ENCODE measurements at places on chromosomes 6 and 20.

- no peak for DNase-seq
Observed at GRCh38 chr6:33797626-33798342, 6.0 kb downstream of the MLN start.

GRCh38 chr6:132780770-132781371 is 17.6 kb downstream of the SLC18B1 start:
- DNase-seq: no peak

DNA sequence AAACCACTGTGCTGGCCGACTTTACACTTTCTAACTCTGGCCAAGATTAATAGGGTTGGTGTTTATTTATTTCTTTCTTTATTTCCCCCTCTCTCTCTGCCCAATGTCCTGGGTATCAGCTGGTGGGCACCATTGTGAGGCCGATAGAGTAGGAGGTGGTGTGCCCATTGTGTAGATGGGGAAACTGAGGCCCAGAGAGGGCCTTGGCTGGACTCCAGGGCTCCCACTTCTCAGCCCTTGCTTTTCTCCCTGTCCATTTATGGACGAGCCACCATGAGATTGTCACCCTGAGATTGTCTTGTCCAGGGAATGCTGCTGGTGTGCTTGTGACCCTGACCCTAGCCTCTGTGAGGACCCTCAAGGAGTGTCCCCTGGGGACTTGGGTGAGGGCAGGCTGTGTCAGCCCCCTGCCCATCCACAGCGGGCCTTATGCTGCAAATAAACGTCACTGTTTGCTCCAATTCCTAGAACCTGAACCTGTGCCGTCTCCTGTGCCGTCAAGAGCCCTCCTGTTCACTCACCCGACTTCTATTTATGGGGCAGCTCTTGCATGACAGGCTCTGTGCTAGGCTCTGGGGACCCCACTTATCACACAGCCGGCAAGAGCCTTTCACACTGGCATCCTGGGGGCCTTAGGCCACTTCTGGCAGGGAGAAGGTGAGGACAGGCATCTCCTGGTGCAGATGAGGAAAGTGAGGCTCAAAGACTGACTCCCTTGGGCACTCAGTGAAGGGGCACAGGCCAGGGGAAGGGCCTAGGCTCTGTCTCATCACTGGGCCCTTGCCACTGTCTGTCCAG is 24.8 kb downstream of the SUN5 start:
- DNase-seq: no peak

GRCh38 chr6:159998538-159998937 is 29.7 kb downstream of the IGF2R start:
- no peak for DNase-seq

GRCh38 chr6:131688286-131688685 is 12.9 kb downstream of the OR2A4 start:
- no peak for DNase-seq

GRCh38 chr6:12363651-12364381 is 73.7 kb downstream of the EDN1 start:
- no peak for DNase-seq

DNA sequence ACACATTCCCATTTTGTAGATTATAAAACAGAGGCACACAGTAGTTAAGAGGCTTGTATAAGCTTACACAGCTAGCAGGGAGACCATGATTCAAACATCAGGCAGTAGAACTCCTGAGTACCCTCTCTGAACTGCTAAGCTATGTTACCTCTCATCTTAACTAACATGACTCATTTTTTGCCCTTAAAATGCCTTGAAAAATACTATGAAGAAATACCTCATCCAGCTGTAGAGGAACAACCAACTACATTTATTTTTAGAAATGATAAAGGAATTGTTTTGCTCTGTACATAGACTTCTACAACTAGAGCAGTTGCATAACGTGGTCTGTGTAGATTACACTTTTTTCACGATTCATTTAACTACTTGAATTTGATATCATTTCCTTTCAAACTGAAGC is 102.1 kb downstream of the FLRT3 start:
- no peak for DNase-seq

DNA sequence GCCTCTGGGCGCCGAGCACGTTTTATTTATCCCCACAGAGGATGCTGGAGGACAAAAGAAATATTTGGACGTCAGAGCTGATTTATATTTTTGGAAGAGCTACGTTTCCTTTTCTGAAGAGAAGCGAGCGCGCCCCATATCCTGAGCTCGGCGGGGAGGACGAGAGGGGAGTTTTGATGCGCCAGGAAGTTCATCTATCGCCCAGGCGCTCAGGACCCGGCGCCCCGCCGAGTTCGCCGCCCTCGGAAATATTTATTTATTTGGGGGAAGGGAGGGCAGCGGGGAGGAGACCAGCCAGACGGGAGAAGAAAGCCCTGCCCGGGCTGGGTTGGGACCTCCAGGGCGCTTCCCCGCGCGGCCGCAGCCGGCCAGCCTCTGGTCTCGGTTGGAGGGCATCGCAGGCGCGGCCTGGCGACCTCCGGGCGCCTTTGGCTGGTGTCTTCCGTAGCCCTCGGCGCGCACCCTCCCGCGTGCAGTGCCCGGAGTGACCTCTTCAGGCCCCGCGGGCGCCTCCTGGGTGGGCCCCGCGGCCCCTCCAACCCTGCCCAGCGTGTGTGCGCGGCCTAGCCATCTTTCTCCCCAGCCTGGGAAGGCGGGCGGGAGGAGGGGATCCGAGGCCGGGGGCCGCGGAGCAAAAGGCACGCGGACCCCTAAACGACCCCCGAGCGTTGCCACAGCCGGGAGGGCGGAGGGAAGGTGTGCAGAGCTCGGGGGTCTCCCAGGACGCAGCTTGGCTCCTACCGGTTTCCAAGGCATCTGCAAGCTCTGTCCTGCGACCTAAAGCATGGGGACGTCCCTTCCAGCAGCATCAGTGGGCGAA is 5.4 kb upstream of the FOXF2 start:
- DNase-seq: no peak

- DNase-seq: no peak
Observed at GRCh38 chr6:167294241-167294640, 3.1 kb downstream of the UNC93A start.

GRCh38 chr20:38270869-38271605 is 10.5 kb upstream of the KIAA1755 start:
- no peak for DNase-seq

DNA sequence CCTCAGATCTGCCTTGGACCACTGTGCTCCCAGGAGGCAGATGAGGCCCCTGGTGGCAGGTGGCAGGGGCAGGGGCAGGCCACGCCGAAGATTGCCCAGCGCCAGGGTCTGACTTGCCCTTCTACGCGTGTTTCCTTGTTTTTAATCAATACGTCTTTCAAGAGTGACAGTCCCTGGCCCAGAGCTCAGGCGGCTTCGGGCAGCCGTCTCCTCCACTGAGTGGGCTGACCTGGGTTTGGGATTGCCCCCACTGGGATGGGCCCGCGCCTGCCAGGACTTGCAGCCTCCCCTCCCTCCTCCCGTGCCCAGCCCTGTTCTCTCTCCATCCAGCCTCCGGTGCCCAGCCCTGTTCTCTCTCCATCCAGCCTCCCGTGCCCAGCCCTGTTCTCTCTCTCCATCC is 21.2 kb downstream of the FRMD1 start:
- DNase-seq: no peak

- DNase-seq: no peak
Observed at GRCh38 chr20:33814238-33814712, 3.1 kb downstream of the CHMP4B start.

- DNase-seq: no peak
Observed at GRCh38 chr6:143400258-143401067, 50.0 kb downstream of the ADAT2 start.

- DNase-seq: no peak
Observed at GRCh38 chr6:168385037-168385759, 55.8 kb upstream of the SMOC2 start.

DNA sequence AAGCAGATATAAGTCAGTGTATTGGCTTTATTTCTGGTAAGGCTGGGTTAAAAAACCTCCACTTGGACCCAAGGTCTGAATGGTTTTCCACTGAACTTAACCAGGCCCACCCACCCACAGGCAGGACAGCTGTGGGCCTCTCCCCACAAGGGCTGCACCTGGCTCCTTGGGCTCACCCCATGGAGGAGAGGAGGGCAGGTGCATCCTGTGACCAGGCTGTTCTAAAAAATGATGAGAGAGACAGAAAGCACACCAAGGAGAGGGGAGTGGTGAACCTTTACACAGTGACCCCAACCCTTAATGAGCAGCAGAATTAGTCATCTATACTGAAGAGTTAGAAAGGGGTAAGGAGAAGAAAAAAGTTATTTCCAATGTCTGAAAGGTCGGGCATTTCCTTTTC is 34.5 kb upstream of the DUSP22 start:
- DNase-seq: no peak

DNA sequence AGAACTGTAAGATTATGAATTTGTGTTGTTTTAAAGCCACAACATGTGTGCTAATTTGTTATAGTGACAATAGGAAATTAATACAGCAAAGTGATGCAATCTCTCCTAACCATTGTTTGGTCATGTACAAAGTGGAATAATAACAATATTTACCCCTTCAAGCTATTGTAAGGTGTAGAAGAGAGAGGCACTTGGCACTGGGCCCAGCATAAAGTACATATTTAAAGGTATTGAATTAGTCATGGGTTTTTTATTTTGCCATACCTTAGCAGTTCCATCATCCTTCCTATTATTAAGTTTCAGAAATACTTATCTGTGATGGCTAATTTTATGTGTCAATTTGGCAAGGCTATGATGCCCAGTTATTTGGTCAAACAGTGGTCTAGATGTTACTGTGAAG is 322.4 kb upstream of the TSHZ2 start:
- DNase-seq: no peak

DNA sequence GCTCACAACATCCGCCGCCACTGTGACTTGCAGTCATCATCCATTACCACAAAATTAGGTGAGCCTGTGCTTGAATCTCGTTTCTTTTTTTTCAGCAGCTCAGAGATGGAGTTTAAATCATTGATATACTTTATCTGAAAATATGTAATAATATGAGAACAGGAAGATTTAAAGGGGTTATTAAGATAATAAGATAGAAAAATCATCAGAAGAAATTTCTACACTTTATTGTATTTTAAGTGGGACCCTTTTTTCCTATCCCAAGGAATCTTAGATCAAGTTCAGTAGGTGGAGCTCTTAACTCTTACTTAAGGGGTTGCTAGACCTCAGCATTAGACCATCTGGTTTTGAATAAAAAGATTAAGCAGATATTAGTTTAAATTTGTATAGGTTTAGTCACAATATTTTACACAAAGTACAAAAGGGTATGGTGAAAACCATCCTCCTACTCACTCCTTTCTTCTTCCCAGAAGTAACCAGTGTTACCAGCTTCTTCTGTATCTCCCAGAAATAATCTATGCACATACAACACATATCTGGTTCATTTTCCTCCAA is 9.4 kb upstream of the NCOA7 start:
- peak; percentile 25 for DNase-seq

- DNase-seq: no peak
Observed at GRCh38 chr6:112203577-112204349, 50.6 kb downstream of the LAMA4 start.

DNA sequence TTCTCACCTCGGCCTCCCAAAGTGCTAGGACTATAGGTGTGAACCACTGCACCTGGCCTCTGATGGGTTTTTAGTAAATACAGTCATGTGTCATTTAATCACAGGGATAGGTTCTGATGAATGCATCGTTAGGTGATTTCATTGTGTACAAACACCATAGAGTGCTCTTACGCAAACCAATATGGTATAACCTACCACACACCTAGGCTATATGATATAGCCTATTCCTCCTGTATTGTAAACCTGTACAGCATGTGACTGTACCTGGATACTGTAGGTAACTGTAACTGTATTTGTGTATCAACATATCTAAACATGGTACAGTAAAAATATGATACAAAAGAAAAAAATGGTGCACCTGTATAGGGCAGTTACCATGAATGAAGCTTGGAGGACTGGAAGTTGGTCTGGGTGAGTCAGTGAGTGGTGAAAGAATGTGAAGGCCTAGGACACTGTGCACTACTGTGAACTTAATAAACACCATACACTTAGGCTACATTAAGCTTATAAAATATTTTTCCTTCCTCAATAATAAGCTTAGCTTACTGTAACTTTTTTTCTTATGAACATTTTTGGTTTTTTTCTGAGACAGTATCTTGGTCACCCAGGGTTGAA is 10.0 kb downstream of the BICRAL start:
- no peak for DNase-seq

DNA sequence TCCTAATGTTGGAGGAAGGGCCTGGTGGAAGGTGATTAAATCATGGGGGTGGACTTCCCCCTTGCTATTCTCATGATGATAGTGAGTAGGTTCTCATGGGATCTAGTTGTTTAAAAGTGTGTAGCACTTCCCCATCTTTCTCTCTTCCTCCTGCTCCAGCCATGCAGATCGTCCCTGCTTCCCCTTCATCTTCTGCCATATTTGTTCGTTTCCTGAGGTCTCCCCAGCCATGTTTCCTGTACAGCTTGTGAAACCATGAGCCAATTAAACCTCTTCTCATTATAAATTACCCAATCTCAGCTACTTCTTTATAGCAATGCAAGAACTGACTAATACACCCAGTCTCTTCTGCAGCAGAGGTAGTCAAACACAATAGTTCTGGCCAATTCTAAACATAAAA is 5.4 kb downstream of the EPM2A start:
- DNase-seq: no peak

- DNase-seq: no peak
Observed at GRCh38 chr6:26025047-26025893, 62.0 kb upstream of the HFE start.

DNA sequence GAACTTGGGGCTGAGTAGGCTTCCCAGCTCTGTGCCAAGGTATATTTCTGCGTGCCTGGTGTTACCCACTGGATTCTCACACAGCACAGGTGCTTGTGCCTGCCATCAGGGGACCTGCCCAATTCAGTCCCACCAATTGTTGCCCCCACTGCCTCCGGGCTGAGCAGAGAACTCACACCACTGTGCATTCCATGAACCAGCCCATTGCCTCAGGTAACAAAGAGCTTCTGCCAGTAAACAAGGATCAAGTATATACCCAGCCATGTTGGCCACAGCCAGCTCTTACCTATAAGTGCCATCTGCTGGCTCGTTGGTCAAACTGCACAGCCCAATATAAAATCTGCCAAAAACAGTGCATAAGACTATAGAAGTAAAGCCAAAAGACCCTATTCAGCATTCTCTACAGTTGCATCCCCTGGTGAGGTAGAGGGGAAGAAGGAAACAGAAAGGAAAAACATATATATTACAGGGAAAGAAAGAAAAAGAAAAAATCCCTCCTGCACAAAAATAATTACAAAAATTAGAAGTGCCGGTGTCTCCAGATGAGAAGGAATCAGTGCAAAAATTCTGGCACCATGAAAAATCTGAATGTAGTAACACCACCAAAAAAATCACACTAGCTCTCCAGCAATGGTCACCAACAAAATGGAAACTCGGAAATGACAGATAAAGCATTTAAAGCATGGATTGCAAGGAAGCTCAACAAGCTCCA is 241.4 kb downstream of the IBTK start:
- DNase-seq: no peak

- no peak for DNase-seq
Observed at GRCh38 chr20:46674253-46675083, 14.8 kb downstream of the TP53RK start.

GRCh38 chr20:4637081-4637797 is 84.5 kb upstream of the PRND start:
- peak; percentile 56 for DNase-seq

- DNase-seq: peak; percentile 39
Observed at GRCh38 chr6:101402622-101403031, 9.1 kb downstream of the GRIK2 start.

Measured in head of caudate nucleus (tissue), 42 donors.